ENCODE measurements at places on chromosomes 3 and 15.
A peak's percentile ranks its signal among the peaks of the same experiment; 100 is the strongest.

DNA sequence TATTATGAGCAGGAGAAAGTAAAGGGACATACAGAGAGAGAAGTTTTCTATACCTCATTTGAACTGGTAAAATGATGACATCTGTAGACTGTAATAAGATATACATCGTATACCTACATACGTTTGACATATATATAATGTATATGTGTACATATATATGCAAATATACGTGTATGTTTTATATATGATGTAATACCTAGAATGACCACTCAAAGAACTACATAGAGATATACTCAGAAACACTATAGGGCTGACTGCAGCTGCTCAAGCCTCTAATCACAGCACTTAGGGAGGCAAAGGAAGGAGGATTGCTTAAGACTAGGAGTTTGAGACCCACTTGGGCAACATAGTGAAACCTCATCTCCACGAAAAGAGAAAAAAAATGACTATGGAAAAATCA, 48.5 kb upstream of the MCTP2 start:
- no peak for DNase-seq

DNA sequence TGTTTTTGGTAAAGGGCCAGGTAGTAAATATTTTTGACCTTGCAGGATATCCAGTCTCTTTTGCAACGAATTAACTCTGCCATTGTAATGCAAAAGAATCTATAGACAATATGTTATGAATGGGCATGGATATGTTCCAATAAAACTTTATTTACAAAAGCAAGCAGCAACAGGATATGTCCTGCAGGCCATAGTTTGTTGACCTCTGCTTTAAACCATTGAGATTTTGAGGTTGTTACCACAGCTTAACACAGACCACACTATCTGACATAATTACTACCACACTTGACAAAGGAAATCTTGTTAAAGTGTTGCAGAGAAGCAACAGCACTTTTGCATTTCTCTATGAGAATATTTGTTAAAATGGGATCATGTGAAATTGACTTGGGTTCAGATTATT, 349.3 kb downstream of the ERC2 start:
- DNase-seq: no peak

GRCh38 chr3:155934230-155934629, 63.8 kb downstream of the GMPS start:
- no peak for DNase-seq

DNA sequence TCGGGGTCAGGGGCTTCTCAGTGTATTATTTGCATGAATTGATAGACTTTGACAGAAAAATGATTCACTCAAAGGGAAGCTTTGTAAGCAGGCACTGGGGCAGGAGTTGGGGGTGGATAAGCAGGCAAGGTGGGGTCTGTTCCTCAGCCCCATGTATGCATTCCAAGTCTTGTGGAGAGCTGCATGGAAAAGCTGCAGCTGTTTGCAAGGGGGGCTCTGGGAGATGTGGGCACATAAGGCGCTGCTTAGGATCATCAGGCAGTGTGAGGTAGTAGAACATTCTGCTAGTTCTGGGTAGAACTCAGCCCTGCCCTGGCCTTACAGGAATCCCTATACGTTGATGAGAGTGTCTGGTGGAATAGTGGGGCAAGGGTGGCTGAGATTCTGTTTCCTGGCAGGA, 154.2 kb upstream of the LRIG1 start:
- no peak for DNase-seq

DNA sequence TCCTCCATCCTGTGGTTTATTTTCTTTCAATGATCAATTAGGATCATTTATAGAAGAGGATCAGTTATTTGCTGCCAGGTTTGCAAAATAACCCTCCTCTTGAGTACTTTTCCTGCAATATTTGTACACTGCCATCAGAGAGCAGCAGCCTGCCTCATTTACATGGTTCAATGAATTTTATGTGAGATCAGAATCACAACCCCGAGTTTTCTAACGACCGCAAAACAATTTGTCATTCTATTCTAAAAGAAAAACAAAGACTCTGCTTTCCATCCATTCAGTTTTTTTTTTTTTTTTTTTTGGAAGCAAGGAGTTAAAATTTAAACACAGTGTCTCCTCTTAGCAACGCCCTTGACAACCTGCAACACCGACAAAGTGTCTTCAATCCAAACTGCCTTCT, 146.9 kb downstream of the RAB11A start:
- DNase-seq: no peak

DNA sequence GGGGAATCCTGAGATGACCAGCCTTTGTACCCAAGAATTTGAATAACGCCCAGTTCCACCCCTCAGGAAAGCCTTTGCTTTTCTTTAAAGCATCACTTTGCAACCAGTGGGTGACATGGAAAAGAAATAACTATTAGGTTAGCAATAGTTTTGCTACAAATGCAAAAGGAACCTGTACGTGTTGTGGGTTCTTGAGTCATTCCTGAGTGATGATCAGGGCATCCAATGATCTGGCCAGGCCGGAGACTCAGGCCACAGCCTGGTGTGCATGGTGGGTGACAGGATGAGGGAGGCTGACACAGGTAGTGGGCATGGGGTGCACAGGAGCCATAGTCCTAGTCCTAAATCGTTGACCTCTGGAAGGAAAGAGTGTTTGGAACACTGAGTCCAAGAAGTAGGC, 321.4 kb upstream of the IL12A start:
- DNase-seq: no peak

- no peak for DNase-seq
These were observed 57.4 kb upstream of the ICE2 start for GRCh38 chr15:60536314-60536713.

GRCh38 chr15:79492065-79492464, 59.9 kb downstream of the MINAR1 start:
- DNase-seq: no peak

DNA sequence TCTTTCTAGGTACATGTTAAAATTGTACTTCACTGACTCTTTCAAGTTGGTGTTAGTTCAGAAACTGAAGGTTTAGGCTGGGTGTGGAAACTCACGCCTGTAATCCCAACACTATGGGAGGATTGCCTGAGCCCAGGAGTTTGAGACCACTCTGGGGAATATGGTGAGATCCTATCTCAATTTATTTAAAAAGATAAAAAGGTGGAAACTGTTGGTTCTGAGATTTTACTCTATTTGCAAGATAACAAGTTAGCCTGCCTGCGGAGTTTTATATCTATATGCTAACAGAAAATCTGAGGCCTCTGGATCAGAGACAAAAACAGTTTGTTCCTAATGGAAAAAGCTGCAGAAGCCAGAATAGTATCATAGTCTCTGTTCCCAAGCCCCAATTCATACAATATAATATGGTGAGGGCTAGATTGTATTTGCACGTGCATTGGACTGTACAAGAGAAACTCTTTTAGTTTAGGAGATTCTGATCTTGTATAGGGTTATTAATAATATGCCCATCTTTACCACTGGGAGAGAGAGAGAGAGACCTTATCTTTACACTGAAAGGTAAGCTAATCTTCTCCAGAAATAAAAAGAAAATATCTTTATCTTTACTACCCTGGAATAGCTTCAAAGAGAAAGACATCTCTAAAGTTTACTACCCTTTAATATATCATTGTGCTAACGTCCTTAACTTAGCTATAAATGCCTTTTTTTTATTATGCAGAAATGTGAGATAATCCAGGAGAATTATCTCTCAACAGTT, 1267.6 kb downstream of the OTOL1 start:
- DNase-seq: no peak

- DNase-seq: no peak
These were observed 27.4 kb downstream of the CLK3 start for GRCh38 chr15:74642734-74643664.

GRCh38 chr3:115932807-115933206, 309.5 kb downstream of the GAP43 start:
- DNase-seq: no peak

GRCh38 chr3:14175383-14176037, 2.9 kb downstream of the XPC start:
- no peak for DNase-seq

DNA sequence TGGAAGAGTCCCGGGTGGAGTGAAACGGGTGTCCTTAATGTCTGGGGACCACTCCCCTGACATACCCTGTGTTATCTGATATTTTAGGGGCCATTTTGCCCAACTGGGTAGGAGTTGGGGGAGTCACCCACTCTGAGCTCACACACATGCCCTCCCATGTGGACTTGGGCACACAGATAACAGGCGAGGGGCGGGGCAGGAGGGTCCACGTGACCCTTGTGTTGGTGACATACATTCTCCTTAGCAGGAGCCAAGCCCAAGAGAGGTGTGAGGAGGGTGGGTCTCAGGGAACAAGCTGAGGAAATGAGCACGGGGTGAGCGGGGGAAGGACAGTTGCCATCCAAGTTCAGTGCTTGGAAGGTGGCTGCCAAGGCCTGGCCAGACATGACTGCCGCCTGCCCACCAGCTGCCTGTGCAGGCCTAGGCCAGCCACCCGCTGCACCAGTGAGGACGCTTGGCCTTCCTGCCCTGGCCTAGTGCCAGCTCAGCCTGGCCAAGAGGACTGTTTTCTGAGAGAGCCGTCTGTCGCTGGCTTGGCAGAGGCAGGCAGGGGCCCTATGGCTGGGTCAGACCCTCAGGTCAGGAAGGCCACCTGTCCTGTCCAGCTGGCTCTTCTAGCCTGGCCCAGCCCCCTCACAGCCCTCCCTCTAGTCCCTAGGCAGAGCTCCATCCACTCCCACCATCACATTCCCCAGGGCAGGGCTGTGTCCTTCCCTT, 31.3 kb upstream of the TMEM115 start:
- DNase-seq: peak; percentile 83

GRCh38 chr3:53252096-53252946, 3.5 kb downstream of the TKT start:
- DNase-seq: no peak

DNA sequence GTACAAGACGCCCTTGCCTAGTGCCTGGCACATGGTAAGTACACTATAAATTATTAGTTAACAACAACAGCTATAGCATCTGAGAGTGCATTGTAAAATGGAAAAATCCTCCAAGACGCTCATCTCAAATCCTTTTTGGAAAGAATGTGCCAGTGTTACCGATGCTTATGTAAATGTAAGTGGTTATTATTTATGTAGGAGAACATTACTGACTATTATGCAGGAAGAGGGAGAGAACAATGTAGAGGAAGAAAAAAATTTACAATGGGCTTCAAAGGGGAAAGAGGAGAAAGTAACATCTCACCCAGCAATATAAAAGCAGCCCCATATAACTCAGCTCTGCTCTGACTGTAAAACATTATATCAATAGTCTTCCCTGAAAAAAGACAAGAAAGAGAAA, 155.3 kb upstream of the LPP start:
- DNase-seq: no peak

DNA sequence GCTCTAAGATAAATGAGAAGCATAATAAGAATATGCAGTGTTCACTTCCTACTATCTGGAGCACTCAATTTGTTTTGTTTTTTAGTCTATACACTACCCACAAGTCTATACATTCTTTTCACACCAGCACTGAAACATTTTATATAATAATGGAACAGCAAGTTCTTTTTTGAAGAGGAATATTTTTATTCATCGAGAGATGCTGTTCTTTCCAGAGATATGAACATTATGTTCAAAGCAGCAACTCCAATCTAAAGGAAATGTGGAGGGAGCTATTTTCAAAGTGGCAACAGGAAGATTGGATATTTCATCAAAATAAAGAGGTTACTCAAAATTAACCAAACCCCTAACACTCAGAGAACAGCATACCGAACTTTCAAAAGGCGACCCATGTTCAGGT, 16.4 kb upstream of the PYDC2 start:
- DNase-seq: no peak

GRCh38 chr15:42494998-42495360, 455 bp upstream of the SNAP23 start:
- no peak for DNase-seq

- DNase-seq: no peak
These were observed 25.2 kb downstream of the IDH3A start for GRCh38 chr15:78174401-78174800.

- no peak for DNase-seq
These were observed 214.1 kb upstream of the CTNNB1 start for GRCh38 chr3:40985195-40985594.

GRCh38 chr3:126245811-126246727, 65.7 kb upstream of the ALDH1L1 start:
- DNase-seq: peak; percentile 66

GRCh38 chr3:194961149-194961548, 275.5 kb downstream of the FAM43A start:
- no peak for DNase-seq

- no peak for DNase-seq
These were observed 693 bp downstream of the CD200 start for GRCh38 chr3:112333381-112334317.

DNA sequence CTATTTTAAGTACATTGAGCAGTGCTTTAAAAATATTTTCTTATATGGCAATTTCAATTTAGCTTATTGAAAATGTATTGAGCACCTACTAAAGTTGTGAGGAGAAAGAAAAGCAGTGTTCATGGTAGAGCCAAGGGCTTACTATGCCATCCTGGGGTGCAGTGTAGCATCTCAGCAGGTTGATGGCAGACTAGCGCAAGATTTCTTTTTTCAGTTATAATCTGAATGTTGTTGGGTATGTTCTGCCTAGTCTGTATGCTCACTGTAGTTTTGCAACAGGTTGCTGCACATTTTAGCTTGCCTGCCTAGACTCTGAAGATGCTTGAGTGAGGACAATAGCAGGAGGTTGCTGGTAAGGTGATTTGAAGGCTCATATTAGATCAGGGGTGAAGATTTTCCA, 103.1 kb upstream of the UNC13C start:
- no peak for DNase-seq

- no peak for DNase-seq
These were observed 121.3 kb upstream of the ADAMTS9 start for GRCh38 chr3:64809086-64809485.

DNA sequence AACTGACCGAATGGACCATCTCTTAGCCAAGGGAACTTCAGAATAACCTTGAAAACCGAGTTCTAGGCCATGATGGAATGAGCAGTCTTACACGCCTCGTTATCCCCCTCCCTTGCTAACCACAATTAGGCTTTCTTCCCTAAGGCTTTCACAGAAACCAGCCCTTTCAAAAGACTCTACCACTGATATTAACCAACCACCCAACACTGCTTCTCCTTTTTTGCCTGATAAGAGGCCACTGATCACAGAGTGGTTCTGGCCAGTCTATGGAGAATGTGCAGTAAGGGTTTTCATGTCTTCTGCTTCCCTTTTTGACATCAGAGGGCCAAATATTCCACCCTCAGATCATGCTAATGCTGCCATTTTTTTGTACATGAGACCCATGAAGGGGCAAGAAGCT, 59.3 kb downstream of the MCF2L2 start:
- DNase-seq: no peak

GRCh38 chr3:126891791-126892190, 91.1 kb upstream of the PLXNA1 start:
- DNase-seq: no peak

- no peak for DNase-seq
These were observed 2.2 kb downstream of the ST6GAL1 start for GRCh38 chr3:186932281-186933181.

- no peak for DNase-seq
These were observed 8.7 kb upstream of the KY start for GRCh38 chr3:134659391-134660045.

GRCh38 chr15:93296759-93297500, 207.9 kb upstream of the RGMA start:
- no peak for DNase-seq

- no peak for DNase-seq
These were observed 166.7 kb downstream of the FOXP1 start for GRCh38 chr3:71416876-71417275.

Data from psoas muscle (tissue), 8 donors.